ENCODE measurements at places on chromosomes 4 and X.

GRCh38 chr4:181690498-181690897 is 552.7 kb upstream of the TENM3 start:
- no peak for DNase-seq

DNA sequence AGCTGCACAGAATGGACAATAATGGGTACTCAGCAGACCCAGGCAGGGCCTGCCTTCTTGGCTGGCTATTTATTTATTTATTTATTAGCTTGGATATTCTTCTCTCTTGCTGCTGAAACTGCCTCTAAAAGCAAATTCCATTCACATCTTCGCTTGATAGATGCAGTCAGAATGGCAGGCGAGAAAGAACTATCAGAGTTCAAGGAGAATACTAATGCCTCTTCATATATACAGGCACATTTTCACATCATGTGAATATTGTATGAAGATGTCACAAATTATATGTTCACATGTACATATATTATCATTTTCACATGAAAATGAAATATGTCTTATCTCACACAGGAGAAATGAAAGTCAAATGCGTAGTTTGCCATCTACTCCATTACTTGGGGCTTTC is 479.7 kb upstream of the ATOH1 start:
- DNase-seq, result no peak

GRCh38 chr4:94534401-94535312 is 82.9 kb downstream of the PDLIM5 start:
- no peak for DNase-seq

DNA sequence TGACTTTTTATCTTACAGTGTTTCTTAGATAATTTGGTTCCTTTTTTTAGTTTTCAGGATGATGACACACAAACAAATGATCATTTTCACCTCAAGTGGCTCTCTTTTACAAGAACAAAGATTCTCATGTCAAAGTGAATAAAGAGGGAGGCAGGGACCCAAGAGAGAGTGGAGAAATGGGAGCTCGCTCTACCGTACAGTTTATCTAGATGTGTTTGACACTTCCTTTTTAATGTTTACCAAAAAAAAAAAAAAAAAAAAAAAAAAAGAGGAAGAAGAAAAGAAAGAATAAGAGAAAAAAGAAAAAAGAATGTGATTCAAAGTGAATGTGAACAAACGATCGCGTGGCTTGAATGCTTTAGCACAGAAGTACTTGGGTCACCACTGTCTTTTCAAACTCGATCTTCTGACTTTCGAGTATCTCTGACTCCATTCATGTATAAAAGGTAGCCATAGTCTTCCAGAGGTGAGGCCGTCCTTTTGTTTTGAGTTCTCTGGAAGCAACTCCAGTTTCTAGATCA is 75.6 kb upstream of the GRXCR1 start:
- no peak for DNase-seq

- no peak for DNase-seq
These were observed 210.6 kb downstream of the STK32B start for GRCh38 chr4:5261866-5262265.

- peak; percentile 83 for DNase-seq
These were observed 691 bp upstream of the USP46 start for GRCh38 chr4:52659722-52660261.

DNA sequence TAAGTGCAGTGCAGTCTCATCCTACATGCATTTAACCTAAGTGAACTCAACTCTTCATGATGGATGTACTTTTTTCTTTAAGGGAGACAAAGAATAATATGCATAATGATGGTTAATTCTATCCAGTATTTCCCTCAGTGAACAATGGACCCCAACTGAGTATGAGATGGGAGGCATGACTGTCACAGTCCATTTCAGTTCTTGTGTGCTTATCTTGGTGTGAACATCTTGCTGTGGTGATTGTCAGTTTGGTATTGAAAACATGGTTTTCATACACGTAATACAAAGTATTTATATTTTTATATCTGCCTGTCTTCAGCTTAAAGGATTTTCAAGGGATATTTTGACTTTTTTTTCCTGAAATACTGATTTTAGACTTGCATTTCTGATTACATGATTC is 72.0 kb upstream of the NDUFC1 start:
- DNase-seq, result no peak

- DNase-seq, result no peak
These were observed 138.4 kb downstream of the LDB2 start for GRCh38 chr4:16759931-16760582.

DNA sequence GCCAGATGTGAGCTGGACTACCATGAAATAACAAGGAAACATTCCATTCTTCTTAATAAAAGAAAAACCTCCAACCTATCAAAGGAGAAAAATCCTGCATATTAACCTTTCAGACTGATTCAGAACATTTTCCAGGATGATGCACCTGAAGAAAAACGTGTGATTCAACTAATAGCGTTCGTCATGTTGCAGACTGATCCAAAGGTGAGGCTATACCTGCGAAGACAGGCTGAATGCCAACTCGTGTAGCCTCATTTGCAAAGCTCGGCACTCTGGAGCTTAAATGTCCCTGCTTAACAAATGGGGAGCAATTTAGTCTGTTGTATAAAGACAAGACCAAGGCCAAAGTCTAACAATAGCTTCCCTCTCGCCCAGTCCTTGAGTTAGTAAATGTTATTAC is 172.0 kb upstream of the NOCT start:
- no peak for DNase-seq

GRCh38 chr4:31803526-31804195 is 1083.5 kb downstream of the PCDH7 start:
- no peak for DNase-seq

- DNase-seq, result no peak
These were observed 223.6 kb downstream of the MGST2 start for GRCh38 chr4:139889264-139889663.

DNA sequence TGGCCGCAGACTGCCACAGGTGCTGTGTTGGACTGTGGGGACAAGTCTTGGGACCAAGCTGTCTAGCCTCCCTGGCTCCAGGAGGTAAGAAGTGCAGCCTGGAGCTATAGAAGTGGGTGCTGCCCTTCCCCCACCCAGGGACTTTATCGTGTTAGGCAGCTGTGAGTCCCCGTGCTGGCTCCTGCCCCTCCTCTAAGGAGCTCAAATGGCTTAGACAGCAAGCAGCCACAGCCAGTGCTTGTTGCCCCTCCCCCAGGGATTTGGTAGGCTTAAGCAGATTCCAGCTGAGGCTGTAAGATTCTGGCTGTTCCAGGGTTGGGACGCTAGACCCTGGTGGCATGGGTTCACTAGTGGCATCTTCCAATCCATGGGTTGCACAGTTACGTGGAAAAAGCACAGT is 979.4 kb upstream of the PCDH10 start:
- DNase-seq, result no peak

DNA sequence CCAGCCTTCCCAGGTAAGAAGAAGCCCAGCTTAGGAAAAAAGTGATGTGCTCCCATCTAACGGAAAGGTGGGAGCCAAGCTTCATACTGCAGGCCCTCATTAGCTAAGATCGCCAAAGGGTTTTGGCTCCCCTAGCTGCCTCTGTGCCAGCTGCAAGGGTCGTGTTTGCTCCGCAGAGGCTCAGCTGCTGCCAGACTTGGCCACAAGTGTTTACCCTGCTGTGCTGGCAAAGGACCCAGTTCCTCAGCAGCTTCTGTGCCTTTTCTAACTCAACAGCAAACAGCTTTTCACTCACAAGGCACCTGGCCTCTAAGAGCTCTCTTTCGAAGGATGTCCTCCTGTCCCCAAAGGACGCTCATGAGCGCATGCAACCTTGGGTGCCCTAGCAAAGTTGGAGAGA is 12.2 kb upstream of the VMA21 start:
- DNase-seq, result no peak

DNA sequence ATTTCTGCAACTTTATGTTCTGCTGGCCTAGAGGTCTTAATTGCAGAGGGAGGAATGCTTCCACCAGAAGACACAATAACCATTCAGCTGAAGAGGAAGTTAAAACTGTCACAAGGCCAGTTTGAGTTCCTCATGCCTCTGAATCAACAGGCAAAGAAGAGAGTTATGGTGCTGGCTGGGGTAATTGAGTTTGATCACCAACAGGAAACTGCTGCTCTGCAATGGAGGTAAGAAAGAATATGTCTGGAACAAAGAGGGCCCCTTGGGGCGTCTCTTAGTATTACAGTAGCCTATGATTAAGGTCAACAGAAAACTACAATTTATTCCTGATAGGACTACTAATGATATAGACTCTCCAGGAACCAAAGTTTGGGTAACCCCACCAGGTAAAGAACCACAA is 744.0 kb downstream of the FSTL5 start:
- no peak for DNase-seq

DNA sequence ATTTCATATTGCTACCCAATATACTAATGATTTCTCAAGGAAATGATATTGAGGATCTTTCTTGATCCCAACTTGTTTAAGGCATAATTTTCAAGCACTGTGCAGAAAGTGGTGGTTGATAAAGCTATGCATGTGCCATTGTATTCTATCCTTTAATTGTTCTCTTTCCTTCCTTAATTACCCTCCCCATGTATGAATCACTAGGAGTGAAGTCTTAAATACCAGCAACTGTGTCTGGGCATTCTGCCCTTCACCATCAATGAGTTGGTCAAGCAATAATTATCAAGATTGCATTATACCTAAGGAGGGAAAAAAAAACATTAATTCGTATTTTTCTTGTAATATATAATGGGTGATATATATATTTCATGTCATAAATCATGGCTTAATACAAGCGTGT is 111.8 kb upstream of the FRMPD4 start:
- no peak for DNase-seq

- no peak for DNase-seq
These were observed 14.5 kb downstream of the AFP start for GRCh38 chr4:73450398-73451004.

DNA sequence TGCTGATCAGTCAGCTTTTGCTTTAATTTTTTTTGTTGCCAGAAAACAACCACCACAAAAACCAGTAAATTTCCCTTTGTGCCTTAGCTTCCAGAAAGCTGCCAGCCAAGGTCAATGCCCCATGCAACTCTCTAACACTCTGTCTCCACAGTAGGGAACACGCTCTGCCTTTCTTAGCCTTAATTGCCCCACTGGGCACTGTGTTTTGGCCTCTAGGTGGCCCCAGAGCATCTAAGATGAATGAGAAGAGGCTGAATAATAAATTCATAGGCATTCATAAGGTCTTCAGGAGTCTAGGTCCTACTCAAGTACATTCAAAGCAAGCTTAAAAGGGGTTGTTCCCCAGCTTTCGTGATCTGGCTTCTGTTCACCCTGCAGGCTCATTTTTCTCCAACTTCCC is 57.7 kb upstream of the PASD1 start:
- DNase-seq, result peak; percentile 5

GRCh38 chrX:23304881-23305280 is 29.8 kb upstream of the PTCHD1 start:
- DNase-seq, result no peak

DNA sequence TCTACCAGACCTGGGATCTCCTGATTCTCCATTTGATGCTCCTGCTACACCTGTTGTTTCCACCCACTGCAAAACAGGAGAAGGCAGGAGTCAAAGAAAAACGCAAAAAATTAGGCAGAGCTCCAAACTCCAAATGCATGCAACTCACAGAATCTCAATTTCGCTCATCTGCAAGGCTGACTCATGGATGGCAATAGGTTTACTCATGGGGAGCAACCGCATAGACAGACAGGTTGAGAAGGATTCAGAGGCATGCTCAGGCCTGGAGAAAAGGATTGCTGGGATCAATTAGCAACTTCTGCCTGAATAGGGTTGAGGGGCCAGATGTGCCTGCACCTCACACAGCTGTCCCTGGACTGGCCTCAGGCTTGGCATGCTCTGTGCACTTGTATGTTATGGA is 231.0 kb downstream of the LDB2 start:
- DNase-seq, result no peak

DNA sequence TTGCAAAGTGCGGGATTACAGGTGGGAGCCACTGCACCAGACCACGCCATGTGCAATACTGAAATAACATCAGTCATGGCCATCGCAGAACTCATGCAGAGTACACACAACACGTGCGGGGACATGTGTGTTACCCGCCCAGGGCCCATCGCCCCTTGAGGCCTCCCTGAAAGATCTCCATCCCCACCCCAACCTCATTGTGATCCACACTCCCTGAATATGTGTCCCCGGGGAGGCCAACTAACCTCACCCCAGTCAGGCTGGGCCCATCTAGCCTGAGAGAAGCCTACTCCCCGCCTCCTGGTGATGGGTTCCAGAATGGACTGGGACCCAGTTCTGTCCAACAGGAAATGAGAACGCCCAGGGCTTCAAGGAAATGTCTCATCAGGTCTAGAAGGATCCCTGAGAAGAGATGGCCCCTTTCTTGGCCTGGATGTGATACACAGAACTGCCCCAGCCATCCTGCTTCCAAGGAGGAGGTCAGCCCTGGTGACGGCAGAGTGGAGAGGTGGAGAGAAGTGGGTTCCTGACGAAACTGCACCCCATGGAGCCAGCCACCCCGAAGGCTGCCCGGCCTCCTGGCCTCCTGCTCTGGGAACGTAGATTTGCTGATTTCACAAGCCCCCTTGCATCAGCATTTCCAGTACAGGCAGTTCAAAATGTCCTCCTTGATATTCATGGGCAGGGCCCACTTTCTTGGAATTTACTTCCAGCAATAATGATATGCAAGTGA is 22.5 kb upstream of the CLDN24 start:
- no peak for DNase-seq

DNA sequence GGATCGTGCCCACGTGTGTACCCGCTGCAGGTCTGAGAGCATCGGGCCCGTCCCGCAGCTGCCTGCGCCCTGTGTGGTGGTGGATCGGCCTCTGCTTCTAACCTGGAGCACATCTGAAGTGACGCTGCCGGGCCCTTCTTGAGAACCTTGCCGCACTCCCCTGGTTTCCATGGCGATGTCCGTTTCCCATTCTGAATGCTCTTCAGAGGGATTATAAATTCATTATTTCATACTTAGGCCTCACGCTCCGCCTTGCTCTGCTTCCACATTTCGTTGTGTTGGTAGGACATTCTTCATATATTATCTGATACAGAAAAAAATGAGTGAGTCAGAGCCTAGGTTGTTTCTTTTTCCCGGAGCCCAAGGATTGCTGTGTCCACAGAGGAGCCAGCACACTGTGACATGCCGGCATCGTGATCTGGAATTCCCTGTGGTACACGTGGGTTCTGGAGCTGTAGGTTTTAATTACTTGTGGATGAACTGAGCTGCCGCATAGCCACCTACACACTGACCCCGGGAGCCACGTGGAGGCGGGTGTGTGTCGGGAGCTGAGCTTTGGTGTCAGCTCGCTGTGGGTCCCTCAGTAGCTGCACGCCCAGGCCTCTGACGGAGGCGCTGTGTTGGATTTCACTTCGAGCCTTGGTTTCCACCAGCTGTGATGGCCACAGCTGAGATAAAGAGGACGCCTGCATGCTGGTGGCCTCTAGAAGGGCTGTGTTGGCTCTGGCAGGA is 63.4 kb downstream of the PSAPL1 start:
- no peak for DNase-seq

- no peak for DNase-seq
These were observed 17.6 kb upstream of the GABRA4 start for GRCh38 chr4:47010912-47011446.

GRCh38 chr4:183541752-183542040 is 36.8 kb downstream of the ING2 start:
- DNase-seq, result no peak

- no peak for DNase-seq
These were observed 104.6 kb downstream of the ANAPC4 start for GRCh38 chr4:25481648-25482047.

Measured in HuH-7 (cell line).